ENCODE measurements at places on chromosomes 16 and 17.

DNA sequence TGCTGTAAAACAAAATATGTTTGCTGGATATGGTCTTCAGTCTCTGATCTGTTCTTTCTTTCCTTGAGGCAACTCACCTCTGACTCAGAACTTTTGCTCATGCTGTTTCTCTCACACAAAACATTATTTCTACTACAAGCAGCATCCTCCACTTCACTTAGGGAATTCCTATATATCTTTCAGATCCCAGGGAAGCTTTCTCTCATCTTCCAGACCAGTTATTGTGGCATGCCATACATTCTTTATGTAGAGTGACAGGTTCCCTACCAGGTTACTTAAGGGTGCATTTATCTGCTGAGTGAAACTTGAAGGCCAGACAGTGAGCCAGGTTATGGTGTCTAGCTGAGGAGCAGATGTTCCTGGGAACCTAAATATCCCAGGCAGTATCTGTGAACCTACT lies 1226.0 kb downstream of the CDH8 start:
- DNase-seq, result no peak

- no peak for DNase-seq
Measured at GRCh38 chr17:5509482-5509881, 23.1 kb downstream of the MIS12 start.

DNA sequence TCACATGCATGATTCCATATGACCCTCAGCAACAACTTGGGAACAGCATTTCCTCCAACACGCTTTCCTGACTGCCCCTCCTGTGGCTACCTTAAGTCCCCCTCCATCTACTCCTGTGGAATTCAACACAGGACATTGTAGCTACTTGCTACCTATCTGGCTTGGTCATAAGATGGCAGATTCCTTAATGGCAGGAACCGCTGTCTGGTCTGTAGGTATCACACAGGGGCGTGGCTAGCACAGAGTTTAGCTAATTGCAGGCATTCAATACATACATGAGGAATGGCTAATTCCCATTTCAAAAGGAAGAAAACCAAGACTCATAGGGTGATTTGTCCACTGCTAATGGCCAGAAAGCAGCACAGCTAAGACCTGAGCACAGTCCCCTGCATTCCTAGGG lies 8.6 kb downstream of the LRRC59 start:
- DNase-seq, result no peak

DNA sequence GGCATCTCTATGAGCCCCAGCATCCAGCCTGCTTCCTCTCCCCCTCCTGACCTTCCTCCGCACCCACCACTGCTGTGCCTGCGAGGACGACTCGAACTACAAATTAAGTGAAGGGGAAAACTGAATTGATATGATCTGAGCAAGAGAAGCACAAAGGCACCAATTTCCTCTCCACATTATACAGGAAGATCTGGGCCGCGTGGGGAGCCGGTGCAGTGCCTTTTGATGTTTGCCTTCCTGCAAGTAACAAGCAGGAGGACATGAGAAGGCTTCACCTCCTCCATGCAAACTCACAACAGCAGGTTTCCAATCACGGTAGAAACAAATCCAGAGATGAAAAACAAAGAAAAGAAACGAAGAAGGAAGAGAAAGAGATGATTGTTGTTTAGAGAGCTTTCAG lies 57.8 kb upstream of the MMP2 start:
- DNase-seq, result no peak

GRCh38 chr17:73091770-73092522 lies 542 bp downstream of the SLC39A11 start:
- DNase-seq, result no peak

GRCh38 chr17:75318615-75319222 lies 29.5 kb upstream of the SLC25A19 start:
- DNase-seq, result no peak

DNA sequence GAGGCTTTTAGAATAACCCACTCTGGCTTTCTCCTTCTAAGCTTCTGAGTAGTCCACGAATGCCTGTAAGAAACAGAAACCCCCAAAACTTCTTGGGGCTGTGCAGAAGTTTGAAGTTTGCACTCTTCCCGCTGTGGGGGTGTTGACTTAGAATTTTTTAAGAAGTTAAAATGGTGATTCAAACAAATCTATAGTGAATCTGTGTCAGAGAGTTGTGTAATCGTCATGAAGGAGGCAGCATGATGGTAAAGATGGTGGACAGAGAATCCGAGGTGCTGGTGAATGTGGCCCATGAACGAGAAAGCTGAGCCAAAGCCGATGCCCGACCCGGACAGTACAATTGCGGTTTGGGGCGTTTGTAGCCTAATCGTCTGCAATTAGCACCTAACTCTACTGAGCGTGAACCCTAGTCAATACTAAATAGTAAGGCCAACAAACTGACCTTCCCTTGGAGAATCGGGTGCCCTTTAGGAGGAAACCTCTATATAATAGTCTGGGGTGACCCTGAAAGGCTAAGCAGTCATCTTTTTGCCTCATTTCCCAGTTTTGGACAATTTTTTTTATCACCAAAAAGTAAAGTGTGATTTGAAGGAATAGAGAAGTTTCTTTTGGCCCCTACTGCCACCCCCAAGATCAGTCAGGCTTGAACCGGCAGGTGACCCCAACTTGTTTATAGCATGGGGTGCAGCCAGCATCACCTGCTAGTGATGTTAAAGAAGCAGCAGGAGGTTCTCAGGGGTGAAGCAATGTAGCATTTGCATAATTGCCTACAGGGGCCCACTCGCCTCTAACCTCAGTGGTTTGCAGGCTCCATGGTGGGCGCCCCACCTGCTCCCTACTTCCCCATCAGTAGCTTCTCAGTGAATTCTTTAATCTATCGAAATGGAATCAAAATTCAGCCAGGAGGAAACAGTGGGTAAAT lies 11.2 kb downstream of the IRF8 start:
- DNase-seq, result no peak

DNA sequence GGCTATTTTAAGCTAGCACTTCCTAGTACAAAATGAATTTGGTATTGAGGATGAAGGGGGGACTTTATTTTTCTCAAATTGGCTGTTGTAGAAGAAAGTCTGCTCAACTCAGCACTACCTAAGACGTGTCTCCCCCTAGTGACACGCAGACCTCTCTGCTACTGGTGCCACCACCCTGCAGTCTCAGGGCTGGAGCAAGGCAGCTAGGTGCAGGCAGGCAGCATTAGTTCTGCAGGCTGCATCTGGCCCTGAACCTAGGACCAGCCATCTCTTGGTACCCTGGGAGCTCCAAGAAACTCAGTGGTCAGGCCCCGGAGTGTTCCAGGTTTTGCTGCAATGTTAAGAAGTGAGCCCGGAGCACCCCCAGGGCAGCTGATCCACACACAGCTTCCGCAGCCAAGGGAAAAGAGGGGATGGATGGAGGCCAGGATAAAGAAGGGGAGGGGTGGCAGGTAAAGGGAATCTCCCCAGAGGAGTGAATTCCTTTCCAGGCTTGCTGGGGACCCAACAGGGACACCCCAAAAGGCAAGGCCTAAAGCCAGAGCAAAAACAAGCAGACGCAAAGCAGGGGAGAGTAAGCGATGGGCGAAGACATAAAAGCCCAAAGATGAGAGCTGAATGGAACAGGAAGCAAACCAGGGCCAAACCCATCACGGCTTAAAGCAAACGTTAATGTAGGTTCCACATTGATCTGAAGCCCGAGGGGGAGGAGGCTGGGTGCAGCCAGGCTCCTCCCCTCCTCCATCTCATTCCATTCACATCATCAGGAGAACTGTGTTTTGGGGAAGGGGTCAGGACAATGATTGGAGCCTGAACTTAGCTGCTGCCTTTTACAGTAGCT lies 200.5 kb downstream of the ZFHX3 start:
- DNase-seq, result peak; percentile 31

DNA sequence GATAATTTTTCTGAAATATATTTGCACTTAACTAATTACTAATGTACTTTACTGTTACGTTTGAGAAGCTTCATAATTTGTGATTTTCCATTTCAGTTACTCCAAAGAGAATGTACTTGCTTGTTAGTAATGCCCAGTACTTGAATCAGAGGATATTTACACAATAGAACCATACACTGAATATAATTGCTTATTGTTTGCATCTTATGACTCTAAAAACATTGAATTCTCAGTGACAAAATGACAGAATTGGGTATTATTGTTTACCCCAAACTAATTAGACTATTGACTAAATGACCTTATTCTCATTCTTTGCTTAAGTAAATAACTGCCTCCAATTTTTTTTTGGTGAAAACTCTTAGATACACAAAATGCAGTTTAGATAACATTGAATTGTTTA lies 8.9 kb downstream of the CCP110 start:
- DNase-seq, result no peak

DNA sequence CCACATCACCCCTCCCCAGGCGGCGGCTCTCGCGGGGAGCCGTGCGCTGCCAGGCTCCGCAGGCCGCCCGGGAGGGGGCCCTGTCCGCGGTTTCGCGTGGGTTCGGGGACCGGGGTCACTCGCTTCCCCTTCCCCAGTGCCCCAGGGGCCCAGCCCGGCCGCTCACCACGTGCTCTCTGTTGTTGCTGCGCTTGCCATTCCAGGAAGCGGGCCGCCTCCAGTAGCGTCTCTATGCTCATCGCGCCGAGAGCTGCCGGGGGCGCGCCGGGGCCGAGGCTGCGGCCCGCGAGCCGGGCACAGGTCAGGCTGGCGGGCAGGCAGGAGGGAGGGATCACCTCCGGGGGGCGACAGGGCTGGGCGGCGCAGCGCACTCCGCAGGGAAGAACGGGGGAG lies 390 bp downstream of the MNT start:
- peak; percentile 41 for DNase-seq

DNA sequence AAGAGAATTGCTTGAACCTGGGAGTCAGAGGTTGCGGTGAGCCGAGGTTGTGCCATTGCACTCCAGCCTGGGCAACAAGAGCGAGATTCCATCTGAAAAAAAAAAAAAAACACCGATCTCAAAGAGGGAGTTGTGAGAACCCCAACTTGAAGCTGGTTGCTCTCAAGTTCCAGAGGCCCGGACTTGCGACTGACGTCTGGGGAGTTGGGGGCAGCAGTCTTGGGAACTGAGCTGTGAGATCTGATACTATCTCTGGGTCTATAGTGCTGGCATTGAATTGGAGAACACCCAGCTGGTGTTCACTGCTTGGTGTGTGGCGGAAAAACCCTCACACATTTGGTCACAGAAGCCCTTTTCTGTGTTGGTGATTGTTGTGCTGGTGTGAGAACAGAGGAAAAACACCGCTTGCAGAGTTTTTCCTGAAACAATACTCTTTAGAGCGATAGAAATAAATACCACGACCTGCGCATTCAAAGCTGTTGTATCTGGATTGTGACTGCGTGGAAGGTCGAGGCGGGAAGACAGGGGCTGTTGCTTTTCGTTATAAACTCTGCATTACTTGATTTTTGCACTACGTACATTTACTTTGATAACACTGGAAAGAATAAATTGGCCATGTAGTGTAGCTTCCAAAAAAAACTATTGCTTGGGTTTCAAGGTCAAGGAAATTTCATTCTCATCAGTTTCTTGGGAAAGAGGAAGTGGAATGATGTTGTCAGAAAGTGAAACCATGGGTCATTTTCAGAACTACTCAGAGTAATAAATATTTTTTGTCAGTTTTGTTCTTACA lies 8.8 kb downstream of the SCIMP start:
- no peak for DNase-seq

GRCh38 chr16:1559446-1559975 lies 26.0 kb downstream of the TMEM204 start:
- no peak for DNase-seq

DNA sequence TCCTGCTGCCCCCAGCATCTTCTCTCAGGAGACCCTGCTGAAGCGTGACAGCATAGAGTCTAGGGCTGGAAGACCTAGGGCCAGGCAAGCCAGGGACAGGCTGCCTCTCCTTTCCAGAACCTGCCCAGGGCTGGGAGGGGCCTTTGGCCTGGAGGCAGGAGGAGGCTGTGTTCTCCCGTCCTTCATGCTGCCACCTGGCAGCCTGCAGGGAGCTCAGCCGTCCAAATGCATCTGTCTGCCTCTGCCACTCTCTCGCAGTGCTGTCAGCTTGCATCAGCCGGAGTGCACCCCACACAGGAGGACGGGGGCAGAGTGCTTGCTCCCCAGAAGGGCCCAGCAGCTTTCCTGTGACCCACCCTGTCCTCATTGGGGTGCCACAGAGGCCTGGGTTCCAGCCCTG lies 31.3 kb downstream of the ARHGAP23 start:
- DNase-seq, result peak; percentile 70

DNA sequence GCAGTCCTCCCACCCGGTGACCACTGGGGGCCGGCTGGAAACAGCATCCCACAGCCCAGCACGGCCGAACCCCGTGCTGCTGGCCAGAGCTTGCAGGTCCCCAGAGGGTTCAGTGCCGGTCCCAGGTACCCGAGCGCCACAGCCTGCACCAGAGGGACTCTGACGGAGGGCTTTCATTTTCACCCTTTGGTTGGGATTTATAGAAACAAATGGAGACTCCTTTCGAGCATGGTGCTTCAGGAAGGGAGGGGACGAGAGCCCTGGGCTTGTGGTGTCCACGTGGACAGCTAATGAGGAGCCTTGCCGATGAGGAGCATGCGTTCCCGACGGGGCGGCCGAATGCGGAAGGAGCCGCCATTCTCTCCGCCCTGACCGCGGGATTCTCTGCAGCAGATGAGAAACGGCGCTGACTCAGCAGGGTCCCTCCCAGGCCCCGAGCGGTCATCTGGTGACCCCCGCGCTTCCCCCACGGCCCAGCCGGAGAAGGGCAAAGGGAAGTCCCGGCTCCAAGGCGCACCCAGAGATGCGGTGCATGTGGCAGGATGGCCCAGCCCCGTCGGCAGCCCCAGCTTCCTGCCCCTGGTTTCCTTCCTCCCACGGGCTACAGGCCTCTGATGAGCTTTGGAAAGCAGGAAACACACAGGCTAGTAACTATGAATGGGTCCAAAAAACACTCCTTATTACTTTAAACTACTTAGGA lies 9.8 kb downstream of the SLC38A10 start:
- DNase-seq, result no peak

DNA sequence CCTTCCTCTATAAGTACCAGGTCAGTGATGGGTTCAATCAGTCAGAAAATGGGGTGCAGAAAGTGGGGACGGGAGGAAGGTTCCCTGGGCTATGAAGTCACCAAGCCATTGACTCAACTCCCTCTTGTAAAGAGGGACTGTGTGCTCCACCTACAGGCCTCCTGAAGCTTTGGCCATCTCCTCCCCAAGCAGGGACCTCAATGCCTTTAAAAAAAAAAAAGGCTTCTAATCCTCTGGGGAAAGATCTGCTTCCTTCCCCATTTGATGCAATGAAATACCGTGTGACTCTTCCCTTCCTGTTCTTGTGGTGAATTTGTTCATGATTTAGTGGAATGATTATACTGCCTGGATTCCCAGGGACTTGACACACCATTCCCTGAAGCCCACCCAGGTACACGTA lies 30.8 kb downstream of the VWA3A start:
- DNase-seq, result peak; percentile 6

DNA sequence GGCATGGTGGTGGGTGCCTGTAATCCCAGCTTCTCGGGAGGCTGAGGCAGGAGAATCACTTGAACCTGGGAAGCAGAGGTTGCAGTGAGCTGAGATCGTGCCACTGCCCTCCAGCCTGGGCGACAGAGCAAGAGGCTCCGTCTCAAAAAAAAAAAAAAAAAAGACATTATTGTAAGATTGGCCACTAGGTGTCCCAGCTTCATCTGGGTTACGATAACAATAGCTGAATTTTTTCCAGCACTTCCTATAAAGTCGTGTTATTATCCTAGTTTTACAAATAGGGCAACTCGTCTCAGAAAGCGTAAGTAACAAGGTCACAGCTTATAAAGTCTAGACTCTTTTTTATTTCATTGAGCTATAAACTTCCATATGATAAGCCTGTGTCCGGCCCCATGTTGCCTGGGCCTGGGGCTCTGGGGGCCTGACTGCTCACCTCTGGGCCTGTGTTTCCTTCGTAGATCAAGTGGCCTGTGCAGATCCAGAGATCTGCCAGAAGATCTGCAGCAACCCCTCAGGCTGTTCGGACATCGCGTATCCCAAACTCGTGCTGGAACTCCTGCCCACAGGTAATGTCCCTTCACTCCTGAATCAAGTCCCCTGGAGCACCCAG lies 60.5 kb downstream of the SLC5A11 start:
- DNase-seq, result no peak

GRCh38 chr17:8140065-8141029 lies 11.9 kb downstream of the PER1 start:
- DNase-seq, result no peak
